ENCODE measurements at places on chromosomes 4 and X. TPM values are rescaled to one million over a fixed set of nuclear protein-coding genes. Genes with fewer than 3 reads are reported as not detected.

- DNase-seq, result no peak
Observed at GRCh38 chrX:12824944-12825343, 33.7 kb downstream of the PRPS2 start.

Gene OTC
- not detected for total RNA-seq

Gene NAP1L2
- 1.8 TPM for total RNA-seq

Gene GRIA3
- not detected for total RNA-seq

Gene SHOX
- total RNA-seq, result not detected

Measured in activated T-helper 1 cell treated with anti-CD3 and anti-CD28 coated beads, Interleukin-12 subunit alpha, Interleukin-12 subunit beta, Interleukin-2, Interleukin-4 antibody, amounts not matched to agents 30 ng/mL and 10 ng/mL and 1 ng/mL, durations not matched to agents 14 hours and 24 hours and 36 hours (primary cell).